ENCODE measurements at places on chromosomes 4 and X.
A peak's percentile ranks its signal among the peaks of the same experiment; 100 is the strongest.

DNA sequence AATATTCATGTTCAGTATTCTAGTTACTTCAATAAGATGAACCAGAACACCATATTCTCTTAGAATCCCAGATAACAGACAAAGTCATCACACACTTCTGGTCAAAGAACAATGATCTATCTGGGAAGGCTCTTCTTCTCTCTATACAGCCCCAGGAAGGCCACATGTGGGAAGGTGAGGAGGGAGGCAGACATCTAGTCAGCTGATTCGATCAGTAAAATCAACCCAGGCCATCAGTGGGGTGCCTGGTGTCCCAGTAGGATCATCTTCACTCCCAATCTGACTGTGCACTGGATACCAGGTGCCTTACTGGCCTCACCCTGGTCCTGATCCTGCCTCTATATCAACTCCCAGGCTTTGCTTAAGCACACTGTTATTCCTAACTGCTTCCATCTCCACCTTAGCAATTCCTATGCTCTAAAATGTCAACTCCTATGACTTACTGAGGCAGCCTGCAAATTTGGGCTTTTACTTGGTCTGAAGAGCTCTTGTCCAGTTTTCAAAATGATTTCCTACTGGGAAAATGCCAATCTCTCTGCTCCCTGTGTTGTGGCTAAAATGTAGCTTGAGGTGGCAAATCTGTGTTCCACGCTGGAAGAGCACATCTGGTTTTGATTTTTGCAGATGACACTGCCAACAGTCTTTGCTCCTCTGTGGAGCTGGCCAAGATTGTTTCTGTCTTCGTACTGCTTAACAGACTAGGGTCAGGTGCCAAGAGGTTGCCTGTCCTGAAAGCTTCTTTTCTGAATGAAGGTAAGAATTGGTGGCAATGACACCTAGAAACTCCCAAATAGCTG, 128.7 kb downstream of the MGST2 start:
- DNase-seq: no peak

DNA sequence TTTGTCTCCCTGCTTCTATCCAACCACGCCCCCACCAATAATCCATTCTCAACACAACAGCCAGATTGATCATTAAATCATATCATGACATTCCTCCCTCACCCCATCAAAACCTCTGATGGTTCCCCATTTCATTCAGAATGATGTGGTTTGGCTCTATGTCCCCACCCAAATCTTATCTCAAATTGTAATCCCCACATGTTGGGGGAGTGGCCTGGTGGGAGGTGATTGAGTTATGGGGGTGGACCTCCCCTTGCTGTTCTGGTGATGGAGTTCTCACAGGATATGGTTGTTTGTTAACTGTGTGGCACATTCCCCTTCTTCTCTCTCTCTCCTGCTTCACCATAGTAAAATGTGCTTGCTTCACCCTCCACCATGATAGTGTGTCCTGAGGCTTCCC, 23.3 kb downstream of the TRMT2B start:
- DNase-seq: no peak

DNA sequence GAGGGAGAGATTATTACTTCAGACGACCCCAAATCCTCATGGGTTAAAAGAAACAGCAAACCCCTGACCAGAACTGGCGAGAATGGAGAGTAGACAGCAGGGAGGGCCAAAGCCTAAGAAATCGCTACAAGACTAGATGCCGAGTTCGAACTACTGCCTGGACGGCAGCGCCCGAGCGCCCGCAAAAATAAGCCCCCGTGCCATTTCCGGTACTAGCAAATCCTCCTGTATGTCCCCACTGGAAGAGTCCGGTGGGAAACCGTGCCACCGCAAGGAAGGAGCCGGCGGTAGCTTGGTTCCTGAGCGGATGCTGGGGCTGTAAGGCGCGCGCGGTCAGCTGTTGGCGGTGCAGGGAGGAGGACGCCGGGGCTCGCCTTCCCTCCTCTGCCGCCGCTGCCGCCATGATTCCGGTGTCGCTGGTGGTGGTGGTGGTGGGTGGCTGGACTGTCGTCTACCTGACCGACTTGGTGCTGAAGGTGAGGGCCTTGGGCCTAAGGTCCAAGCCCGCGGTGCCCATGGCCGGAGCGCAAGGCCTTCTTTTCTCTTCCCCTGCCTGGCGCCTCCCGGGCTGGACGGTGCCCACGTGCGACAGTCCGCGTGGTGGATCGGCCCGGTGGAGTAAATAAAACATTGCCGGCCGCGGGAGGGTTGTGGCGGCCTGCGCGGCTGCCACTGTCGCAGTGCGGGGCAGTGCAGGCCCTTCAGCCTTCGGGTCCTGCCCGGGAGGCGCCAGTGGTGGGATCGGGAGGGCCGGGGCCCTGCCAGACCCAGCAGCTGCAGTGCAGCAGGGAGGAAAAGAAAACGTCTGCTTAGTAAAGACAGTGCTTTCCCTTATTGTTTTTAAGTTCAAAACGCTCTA, at the start of gene MBTPS2:
MBTPS2 (plus strand) TSS at position 284 of the 859 bp plus-strand sequence; CDS start at position 402, 118 bp downstream.
- DNase-seq: peak; percentile 77

- DNase-seq: peak; percentile 9
Observed at GRCh38 chr4:20572976-20573375, 127.3 kb upstream of the PACRGL start.

DNA sequence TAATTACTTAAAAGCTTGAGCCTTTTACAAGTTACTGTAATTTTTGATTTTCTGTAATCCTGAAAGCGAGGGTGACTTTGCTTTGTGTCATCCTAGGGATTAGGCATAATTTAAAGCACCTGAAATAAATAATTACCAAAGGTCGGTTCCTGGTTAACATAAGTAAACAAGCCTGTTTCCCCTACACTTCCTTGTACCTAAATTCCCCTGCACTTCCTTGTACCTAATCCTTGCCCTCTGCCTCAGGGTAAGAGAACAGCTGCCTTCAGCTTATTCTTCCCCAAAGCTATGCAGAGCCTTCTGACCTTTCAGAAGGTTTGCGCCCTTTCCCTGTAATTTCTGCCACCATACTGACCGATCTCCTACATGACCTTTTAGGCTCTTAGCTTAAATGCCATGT, 166.1 kb upstream of the PDE5A start:
- DNase-seq: no peak

- no peak for DNase-seq
Observed at GRCh38 chrX:126819429-126819828, at the start of gene PRR32. TSS of gene PRR32 (plus strand) at chrX:126819729. CDS start at chrX:126819844, 115 bp downstream.

- no peak for DNase-seq
Observed at GRCh38 chr4:179831274-179831673, 2389.0 kb upstream of the AGA start.

GRCh38 chr4:2837904-2838496, 5.6 kb upstream of the ADD1 start:
- DNase-seq: no peak

GRCh38 chr4:925171-925570, 6.9 kb downstream of the GAK start:
- no peak for DNase-seq

DNA sequence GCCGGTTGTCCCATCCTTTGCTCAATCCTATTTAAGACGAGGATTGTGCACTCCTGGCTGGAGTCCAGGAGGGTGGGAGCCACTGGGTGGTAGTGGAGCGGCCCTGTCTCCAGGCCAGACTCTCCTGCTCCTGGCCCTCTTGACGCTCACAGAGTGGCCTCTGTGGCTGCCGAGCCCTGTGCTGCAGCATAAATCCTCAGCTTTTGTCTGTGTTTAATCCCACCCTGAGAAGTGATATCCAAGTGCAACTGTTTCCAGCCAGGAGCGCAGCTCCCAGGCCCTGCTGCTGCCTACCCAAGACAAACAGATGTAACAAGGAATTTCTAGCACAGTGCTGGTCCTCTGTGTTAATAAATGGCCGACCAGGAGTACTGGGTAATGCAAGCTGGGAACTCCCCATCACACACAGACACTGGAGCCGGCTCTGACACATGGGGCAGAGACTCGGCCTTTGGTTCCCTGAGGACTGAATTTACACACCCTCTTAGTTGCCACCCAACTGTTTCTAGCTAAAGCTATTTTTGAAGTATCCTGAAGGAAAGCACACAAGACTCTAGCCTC, 85.3 kb downstream of the GATB start:
- no peak for DNase-seq

GRCh38 chrX:10098270-10098713, 58.5 kb upstream of the CLCN4 start:
- no peak for DNase-seq

DNA sequence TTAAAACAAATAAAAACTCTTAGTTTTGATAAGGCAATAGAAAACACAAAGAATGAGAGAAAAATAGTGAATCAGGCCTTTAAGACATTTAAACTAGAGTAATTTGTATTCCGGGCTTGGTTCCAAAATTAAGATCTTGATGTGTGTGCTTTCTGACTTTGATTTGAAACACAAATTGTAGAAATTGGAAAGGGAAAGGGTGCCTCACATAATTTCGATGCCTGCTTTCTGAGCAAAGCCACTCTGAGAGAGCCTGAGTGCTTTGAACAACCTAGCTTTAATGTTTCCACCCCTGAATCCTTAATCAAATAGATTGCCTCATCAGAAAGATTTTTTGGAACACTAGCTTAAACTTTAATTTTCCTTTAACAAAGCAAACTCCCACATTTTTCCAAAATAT, 666.8 kb downstream of the PCDH18 start:
- no peak for DNase-seq

DNA sequence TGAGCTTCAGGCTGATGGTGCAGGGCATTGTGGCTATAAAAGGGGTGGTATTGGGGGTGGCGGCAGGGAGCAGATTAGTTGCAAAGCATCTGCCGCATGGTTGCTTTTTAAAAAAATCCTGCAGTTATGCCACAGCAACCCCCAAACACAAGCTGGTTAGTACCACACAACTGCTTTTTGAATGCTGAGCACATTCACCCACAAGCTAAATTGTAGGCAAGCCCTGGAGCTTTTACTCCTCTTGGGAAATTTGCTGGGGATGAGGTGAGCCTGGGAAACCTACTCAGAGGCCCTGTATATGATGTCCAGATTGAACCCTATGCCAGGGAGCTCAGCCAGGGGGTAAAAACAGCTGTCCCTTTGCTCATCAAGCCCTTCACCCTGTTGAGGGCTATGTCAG, 33.8 kb upstream of the TRIM2 start:
- DNase-seq: no peak

Data from endothelial cell (in vitro differentiated cells).